Effector memory CD4-positive, alpha-beta T cell (primary cell): ENCODE measurements at places on chromosomes 12 and 14.
A peak's percentile ranks its signal among the peaks of the same experiment; 100 is the strongest.

GRCh38 chr14:55912344-55912743, 205.9 kb upstream of the PELI2 start:
- DNase-seq, result no peak

GRCh38 chr14:66815687-66816086, 307.7 kb downstream of the GPHN start:
- DNase-seq, result no peak

DNA sequence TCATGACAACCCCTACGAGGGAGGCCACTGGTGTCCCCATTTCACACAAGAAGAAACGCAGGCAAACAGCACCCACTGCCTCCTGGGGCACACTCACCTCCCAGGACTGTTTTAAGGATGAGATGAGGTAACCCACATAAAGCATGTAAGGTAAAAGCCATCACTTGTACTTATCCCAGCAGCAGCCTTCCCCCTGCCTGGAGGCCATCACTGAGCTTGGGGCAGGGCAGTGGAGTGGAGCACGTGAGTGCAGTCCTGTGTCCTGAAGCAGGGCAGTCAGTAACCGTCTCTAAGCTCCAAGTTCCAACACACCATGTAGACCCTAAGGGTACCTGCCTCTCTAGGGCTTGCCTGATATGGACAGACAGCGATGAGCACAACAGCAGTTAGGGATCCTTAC, 1.7 kb downstream of the POLE start:
- DNase-seq, result no peak

GRCh38 chr12:106039242-106039641, 99.5 kb downstream of the NUAK1 start:
- no peak for DNase-seq

DNA sequence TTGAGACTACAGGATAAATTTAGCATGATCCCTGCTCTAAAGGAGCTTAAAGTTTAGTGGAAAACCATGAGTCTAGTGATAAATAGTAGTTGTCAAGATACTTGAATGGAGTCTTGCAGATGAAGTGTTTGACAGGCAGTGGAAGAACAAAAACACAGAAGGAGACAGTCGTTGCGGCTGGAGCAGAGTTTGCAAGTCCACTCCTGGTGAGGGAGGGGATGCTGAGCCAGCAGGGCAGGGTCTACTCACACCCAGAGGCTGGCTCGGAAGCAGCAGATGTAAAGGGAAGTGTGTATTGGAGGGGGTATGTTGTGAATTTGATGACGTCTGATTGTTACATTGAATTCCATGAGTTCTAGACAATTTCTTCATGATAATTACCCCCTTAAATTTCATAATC, 61.3 kb downstream of the TRAF3 start:
- no peak for DNase-seq

DNA sequence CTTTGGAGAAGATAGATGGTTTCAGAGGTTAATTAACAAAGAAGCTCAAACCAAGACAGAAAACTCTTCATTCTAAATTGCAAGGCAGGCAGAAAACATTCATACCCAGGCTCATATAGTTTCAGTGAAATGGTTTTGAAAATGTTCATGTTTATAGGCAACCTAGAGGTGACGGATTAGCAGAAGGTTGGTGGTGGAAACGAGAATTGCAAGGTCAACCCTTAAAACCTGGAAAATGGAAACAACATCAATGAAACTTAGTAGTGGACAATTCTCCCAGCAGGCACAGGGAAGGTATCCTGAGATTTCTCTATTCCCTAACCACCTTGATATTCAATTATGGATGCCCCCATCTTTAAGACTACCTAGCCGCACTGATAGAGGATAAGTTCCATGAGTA, 965 bp downstream of the CD163 start:
- no peak for DNase-seq

- DNase-seq, result no peak
These were observed 156.0 kb upstream of the ARHGAP5 start for GRCh38 chr14:31920989-31921650.

- no peak for DNase-seq
These were observed 88.5 kb upstream of the METAP2 start for GRCh38 chr12:95385246-95386035.

DNA sequence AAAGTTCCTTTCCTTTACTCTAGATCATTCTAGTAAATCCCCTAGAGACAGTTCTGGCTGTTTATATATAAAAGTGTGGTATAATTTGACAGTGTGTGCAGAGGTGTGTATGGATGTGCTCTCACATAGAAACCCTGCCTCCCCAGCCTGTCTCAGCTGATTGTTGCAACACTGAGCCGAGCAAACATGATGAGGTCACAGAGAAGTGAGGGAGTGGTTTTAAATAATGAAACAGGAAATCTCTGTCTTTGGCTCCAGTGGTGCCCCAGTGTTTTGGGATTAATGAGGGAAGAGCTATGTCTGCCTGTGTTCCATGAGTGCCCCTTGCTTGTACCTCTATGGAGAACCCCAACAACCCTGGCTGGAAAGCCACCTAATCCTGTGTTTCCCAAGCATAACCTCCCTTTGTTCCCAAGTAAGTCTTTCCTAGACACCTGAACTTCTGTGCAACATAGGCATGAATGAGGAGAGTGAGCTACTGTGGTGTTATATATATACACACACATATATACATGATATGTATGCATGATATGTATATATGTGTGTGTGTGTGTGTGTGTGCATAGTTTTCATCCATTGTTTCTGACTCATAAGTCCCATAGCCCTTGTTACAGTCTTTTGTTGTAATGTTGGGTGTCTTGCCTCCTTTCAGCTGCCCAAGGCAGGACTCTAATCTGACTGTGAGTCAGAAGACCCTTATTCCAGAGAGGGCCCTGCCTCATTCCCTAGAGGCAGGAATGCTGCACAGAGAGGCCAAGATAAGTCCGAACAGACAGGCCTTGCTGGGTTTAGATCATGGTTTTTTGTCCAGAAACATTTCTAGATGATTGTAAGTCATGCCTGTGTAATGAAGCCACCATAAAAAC, 18.0 kb downstream of the TRAF3 start:
- DNase-seq, result peak; percentile 28

DNA sequence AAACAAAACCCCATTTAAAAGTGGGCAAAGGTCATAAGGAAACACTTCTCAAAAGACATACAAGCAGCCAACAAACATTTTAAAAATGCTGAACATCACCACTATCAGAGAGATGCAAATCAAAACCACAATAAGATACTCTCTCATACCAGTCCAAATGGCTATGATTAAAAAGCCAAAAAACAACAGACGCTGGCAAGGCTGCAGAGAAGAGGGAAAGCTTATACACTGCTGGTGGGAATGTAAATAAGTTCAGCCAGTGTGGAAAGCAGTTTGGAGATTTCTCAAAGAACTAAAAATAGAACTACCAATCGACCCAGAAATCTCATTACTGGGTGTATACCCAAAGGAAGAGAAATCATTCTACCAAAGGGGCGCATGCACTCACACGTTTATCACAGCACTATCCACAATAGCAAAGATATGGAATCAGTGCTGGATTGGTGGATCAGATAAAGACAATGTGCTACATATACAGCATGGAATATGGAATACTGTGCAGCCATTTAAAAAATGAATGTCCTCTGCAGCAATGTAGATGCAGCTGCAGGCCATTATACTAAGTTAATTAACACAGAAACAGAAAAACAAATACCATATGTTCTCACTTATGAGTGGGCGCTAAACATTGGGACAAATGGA, 102.1 kb upstream of the DAAM1 start:
- no peak for DNase-seq

- no peak for DNase-seq
These were observed 23.3 kb upstream of the STYK1 start for GRCh38 chr12:10697156-10697555.

DNA sequence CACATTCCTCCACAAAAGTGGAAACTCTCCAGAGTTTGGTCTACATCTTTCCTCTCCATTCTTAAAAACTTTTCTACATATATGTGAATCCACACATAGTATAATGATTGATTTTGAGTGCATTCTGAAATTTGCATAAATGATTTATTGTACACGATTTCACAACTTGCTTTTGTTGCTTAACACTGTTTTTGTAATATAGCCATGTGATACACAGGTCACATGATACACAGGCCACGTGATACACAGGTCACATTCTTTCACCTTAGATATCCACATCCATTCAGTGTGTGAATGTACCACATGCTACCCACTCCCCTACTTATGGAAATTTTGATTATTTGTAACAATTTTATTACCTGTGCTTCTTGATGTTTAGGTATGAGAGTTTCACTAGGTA, 319.1 kb downstream of the ZFP36L1 start:
- no peak for DNase-seq

DNA sequence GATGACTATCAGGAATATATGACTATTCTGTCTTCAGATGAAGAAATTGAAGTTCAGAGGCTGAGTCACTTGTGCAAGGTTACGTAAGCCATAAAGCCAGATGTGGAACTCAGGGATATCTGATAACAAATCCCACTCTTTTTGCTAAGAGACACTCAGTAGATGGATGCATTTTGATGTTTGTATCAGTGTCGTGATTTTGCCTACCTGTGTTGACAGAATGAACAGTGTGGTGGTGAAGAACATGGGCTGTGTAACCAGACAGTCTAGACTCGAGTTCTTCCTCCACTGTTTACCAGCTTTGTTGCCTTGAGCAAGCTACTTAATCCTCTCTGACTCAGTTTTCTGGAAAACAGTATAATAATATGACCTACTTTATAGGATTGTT, 93.9 kb downstream of the DAAM1 start:
- DNase-seq, result no peak

- no peak for DNase-seq
These were observed 11.4 kb downstream of the RERG start for GRCh38 chr12:15209782-15210181.

DNA sequence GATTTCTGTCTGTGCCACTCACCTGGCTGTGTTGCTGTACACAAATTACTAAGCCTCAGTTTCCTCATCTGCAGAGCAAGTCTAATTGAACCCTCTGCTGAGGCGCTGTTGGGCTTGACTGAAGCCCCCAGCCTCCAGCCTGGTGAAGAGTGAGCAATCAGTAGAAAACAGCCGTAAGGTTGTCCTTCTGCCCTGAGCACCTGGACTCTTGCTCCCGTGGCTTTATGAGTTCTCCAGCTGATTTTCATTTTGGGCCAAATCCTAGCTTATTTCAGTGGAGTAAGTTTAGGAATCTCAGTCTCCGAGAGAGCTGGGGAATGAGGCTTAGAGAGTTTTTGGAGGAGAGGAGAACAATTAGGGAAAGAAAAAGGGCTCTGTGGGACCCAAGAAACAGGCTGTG, 133.9 kb upstream of the EVL start:
- DNase-seq, result no peak

- no peak for DNase-seq
These were observed 89.4 kb upstream of the GARIN6 start for GRCh38 chr12:99558109-99558508.

- no peak for DNase-seq
These were observed 156.1 kb downstream of the SLC38A4 start for GRCh38 chr12:46669720-46670119.

- DNase-seq, result no peak
These were observed 299.7 kb upstream of the FBXO33 start for GRCh38 chr14:39731912-39732311.

- no peak for DNase-seq
These were observed 12.9 kb downstream of the NYNRIN start for GRCh38 chr14:24411443-24412389.

- no peak for DNase-seq
These were observed 2.6 kb downstream of the CD9 start for GRCh38 chr12:6202846-6203245.

GRCh38 chr12:12685305-12685704, 10.7 kb downstream of the GPR19 start:
- no peak for DNase-seq

DNA sequence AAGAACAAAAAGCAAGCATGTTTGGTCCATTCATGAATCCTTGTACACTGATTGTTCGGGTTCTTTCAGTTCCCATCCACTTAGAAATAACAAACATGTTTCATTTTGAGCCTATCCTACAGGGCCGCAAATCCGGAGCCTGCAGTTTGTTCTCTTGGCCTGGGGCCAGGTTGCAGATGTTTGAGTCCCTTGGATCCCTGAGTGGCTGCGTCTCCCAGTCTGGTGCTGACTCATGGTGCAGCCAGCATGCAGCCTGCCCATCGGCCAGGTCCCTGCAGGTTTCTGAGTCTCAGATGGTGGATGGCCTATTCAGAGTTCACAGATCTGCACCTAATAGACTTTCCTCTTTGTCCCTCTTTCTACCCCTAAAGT, 1.9 kb upstream of the DYNC1H1 start:
- no peak for DNase-seq

DNA sequence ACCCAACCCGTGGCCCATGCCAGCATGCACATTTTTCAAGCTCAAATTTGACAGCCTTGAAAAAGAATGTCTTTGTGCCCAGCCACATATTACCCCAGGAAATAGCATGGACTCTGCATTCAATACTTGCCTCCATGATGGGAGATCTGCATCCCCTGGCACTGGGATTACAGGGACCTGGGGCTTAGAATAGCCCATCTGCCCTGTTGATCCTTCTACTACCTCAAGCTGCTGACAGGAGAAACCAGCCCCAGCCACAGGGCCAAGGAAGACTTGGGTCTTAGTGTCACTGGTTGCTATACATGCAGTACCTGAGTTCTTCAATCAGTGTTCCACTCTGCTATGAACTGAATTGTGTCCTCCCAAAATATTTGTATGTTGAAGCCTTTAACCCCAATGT, 85.3 kb downstream of the LRRC74A start:
- no peak for DNase-seq

GRCh38 chr12:51959921-51960320, 8.4 kb downstream of the ACVR1B start:
- no peak for DNase-seq

DNA sequence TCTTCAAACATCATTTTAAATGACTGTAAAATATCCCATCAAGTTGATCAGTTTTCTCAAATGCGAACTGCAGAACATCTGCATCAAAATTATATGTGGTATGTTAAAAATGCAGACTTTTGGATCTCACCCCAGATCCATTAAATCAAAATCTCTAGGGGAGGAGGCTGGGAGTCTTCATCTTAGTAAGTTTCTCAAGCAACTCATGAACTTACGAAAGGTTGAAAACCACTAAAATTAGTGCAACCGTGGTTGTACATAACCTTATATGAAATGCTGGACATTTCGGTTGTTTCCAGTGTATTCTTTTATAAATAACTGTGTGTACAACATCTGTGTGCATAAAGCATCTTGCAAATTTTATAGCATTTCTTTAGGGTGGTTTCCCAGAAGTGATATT, 39.2 kb downstream of the ZFP36L1 start:
- no peak for DNase-seq

DNA sequence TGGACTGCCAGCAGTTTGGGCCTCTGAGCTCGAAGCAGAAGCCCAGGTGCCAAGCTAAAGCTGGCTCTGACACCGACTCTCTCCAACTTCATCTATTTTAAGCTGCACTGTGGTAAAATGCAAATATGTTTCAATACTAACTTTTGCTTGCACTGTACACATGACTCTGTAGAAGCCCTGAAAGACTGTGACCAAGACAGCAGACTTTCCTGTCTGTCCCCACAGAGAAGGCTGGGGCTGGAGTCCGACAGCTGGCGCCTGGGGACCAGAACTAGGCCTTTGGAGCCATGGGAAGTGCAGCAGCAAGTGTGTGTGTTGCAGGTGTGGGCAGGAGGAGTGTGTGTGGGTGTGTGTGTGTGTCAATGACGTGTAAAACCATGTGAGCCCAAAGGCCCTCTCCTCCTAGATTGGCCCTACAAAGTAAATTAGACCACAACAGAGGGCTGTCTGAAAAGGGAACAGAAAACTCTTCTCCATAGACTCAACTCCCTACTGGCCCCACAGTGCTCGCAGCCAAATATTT, 16.4 kb upstream of the RAB35 start:
- DNase-seq, result no peak

GRCh38 chr14:49420201-49420600, 166.0 kb downstream of the RPS29 start:
- no peak for DNase-seq
